Large intestine (tissue), 12 donors: ENCODE measurements at places on chromosomes 12 and 14. TPM values are rescaled to one million over a fixed set of nuclear protein-coding genes. Genes with fewer than 3 reads are reported as not detected.
A peak's percentile ranks its signal among the peaks of the same experiment; 100 is the strongest.

Gene SYCP3
- 1.7 TPM for polyA plus RNA-seq

Gene LRRC43
- 2.0 TPM for polyA plus RNA-seq

Gene OR4M1
- not detected for polyA plus RNA-seq

Gene KRT6C
- polyA plus RNA-seq, result not detected

Gene HSPB8
- 8.4 TPM for polyA plus RNA-seq

DNA sequence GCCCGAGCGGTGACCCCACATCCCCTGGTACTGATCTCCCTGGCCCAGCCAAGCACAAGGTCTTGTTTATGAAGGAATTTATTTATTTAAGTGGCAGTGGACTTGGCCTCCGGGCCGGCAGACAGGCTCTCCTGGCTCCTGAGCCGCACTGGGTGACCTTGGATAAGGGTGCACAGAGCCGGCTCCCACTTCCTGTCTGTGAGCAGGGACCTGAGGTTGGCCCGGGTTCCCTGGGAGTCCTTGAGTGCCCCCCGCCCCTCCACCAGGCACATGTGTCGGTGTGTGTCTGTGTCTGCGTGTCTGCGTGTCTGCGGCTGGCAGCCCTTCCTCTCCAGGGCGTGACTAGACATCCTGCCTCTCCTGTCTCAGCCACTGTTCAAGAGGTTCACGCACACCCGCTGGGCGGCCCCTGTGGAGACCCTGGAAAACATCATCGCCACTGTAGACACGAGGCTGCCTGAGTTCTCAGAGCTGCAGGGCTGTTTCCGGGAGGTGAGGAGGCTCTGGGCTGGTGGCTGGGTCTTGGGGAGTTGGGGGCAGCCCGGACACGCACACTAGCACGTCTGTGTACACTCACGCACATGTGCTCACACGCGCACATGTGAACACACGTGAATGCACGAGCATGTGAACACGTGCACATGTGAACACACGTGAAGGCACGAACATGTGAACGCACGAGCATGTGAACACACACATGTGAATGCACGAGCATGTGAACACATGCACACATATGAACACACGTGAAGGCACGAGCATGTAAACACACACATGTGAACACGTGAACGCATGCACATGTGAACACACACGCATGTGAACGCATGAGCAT lies 9.3 kb downstream of the TNFAIP2 start:
- DNase-seq, result no peak

DNA sequence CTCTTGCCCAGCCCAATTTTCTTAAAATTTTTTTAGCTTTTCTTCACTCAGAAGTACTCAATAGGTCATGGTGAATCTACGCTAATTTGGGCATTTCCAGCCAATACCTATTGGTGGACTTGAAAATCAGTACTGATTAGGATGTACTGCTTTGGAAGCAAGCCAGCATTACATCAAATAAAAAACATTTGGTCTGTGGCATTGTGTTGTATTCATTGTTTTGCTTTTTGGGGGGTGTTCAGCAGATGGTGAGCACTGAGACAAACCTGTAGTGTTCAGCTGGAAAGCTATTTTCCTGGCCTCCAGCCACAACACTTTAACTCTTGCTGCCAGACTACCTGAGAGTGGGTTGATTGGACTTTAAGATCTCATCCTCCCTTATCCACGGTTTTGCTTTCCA lies 4.0 kb downstream of the MAPKAPK5 start:
- DNase-seq, result no peak

- DNase-seq, result no peak
Measured at GRCh38 chr12:2306735-2307134, 253.9 kb downstream of the CACNA1C start.

DNA sequence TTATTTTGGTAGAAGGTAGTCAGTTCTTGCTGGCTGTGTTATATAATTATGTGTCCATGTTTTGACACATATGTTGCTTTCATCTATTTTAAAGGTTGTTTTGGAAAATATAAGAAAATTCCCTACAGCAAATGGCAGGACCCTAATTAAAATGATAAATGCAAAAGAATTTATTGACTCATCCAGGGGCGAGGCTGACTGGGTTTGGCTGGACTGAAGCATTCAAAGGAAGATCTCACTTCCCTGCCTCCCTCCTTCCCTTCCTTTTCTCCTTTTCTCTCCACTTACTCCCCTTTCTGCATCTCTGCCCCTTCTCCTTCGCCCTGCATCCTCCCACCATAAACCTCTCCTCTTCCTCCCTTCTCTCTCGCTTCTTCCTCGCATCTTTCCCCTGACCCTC lies 129.6 kb downstream of the SNAPC1 start:
- DNase-seq, result no peak

DNA sequence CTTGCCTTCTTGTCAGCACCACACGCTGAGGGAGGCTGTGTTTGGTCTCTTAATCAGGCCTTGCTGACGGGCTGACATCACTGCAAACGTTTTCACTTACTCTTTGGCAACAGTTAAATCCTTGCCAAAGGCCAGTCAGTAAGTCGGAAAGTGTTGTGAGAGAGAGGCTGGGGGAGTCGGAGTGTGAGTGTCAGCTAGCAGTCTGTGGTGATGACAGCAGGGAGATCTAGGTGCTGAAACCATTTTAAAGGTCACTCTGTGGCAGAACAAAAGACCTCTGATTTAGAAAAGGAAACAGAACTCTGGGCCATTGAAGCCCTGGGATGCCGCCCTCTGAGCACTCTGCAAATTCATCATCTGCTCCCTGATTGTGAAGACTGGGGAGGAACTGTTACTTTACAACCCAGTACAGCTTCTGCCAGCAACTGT lies 143.5 kb downstream of the PAX9 start:
- DNase-seq, result no peak

DNA sequence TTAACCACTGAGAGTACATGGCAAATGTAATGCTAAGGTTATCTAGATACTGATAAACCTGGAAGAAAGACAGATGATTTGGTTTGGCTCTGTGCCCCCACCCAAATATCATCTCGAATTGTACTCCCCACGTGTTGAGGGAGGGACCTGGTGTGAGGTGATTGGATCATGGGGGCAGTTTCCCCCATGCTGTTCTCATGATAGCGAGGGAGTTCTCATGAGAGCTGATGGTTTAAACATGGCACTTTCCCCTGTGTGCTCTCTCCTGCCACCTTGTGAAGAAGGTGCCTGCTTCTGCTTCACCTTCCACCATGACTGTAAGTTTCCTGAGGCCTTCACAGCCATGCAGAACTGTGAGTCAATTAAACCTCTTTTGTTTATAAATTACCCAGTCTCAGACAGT lies 14.2 kb downstream of the NOXRED1 start:
- peak; percentile 20 for DNase-seq

GRCh38 chr12:46134205-46134811 lies 134.5 kb downstream of the SLC38A1 start:
- DNase-seq, result no peak

GRCh38 chr14:96089401-96089800 lies 50.2 kb downstream of the C14orf132 start:
- no peak for DNase-seq

DNA sequence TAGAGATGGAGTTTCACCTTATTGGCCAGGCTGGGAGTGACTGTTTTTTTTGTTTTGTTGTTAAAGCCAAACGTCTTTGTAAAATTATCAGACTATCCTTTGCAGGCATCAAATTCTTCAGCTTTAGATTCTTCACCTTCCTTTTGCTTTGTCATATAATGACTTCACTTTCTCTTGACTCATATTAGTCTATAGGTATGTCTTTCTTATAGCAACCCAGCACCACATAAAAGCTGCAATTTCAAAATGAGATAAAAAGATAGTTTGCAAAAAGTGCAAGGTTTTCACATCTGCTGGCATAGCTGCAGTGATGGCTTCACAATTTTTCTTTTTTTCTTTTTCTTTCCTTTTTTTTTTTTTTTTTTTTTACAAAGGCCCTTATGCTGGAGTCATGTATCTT lies 39.2 kb downstream of the COX16 start:
- no peak for DNase-seq

DNA sequence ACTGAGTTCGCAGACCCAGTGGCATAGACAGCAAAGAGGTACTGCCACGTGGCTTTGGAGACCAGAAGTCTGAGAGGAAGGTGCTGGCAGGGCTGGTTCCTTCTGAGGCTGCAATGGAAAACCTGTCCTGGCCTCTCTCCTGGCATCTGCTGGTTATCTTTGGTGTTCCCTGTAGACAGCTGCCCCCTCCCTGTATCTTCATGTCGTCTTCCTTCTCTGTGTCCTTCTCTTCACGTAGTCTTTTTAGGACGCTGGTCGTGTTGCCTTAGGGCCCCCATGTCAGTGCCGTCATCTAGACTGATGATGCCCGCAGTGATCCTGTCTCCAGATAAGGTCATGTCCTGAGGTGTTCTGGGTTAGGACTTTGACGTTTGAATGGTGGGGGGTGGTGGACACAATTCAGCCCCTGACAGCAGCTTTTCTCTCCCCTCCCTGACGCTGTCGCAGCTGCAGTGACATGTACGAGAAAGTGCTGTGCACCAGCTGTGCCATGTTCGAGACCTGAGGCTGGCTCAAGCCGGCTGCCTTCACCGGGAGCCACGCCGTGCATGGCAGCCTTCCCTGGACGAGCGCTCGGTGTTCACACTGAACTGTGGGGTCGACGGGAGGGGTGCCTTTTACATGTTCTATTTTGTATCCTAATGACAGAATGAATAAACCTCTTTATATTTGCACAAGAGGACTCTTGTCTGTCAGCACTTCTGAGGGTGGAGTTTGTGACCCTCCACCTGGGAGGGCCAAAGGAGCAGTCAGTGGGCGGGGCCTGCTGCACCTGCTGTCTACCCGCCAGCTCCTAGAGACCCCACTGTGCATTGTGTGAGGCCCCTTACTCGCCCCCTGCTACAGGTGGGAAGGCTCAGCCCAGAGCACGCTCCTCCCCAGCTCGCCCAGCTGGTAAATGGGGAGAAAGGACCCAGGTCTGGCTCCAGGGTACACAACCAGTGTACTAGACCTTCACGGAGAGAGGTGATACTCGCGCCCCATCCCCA lies 6.3 kb downstream of the SIVA1 start:
- no peak for DNase-seq

GRCh38 chr14:98705871-98706300 lies 566.1 kb downstream of the BCL11B start:
- no peak for DNase-seq

- DNase-seq, result peak; percentile 8
Measured at GRCh38 chr14:58746261-58746660, 108.5 kb downstream of the DACT1 start.

DNA sequence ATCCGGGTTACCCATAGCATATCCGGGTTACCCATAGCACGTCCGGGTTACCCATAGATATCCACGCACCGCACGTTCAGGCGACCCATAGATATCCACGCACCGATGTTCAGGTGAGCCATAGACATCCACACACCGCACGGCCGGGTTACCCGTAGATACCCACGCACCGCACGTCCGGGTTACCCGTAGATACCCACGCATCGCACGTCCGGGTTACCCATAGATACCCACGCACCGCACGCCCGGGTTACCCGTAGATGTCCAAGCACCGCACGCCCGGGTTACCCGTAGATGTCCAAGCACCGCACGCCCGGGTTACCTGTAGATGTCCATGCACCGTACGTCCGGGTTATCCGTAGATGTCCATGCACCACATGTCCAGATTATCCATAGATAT lies 60.3 kb upstream of the SYT1 start:
- DNase-seq, result no peak

DNA sequence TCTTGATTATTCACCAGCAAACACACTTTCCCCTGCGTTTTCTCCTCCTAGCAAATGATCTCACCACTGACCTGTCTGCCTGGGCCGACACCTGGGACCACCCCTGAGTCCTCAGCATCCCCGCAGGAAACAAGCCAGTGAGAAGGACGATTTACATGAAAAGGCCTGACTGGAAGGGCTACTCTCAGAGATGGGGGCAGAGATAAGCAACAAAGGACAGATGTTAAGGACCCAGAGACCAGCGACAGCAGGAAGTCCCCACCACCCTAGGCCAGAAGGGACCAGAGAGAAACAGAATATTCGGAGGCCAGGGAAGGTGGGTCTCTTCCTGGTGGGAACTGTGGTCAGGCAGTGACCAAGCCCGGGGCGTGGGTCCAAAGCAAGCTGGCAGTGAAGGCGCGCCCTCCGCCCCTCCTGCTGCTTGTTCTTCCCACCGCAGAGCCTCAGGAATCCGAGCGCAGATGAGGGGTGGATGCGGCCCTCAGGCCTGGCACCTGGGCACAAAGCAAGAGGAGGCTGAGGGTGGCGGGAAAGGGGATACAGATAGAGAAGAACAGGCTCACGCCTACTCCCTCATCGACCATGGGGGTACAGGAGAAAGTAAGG lies 55.8 kb downstream of the STX2 start:
- no peak for DNase-seq
